ENCODE measurements at places on chromosomes 2 and 18.

- DNase-seq: no peak
These were observed 152.9 kb downstream of the LPIN1 start for GRCh38 chr2:11899264-11899818.

DNA sequence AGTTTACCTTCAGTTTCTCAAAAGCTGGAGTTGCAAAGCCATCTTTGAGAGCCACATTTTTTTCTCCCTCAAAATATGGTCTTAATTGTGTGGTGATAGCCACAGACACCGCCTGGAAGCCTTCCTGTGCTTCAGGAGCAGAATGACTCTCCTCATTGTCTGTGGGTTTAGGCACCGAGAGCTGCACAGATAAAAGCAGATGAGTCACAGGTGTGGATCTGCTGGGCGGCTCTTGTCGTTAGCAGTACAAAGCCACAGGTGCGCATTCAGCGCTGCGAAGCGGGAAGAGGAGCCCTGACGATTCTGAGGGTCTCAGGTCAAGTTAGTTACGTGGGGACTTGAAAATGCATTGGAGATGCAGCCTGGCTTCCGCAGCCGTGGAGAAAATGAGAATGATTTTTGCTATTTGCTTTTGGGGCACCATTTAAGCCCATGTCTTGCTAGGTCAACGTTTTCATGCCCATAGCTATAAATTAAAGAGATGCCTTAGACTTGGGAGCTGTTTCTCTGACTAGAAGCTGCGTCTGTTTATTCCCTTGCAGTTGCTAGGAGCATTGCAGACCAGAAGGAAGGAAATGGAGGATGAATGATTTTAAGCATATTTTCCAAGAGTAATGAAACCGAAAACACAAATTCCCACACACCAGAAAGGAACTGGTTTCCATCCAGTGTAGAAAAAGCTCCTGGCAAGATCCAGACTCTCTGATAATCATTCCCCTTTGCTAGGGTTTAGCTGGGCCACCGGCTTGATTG is 51.5 kb downstream of the KLHL29 start:
- no peak for DNase-seq

GRCh38 chr18:45174629-45175136 is 440.6 kb upstream of the SLC14A2 start:
- no peak for DNase-seq

DNA sequence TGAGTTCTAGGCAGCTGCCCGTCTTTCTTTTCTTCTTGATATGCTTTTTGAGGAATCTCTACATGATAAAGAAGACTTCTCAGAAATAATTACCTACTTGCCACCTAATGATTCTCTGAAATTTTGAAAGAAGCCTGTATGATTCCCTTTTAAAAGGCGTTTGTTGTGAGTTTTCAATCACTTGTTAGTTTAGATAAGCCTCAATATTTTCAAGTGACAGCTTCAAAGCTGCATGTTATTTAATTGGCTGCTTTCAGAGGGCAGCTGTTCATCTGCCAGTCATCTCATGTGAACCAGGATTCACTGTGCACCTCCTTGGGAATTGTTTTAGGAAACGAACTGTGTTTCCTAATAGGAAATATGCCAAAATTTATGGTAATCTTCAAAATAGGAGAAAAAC is 938.1 kb downstream of the CPS1 start:
- DNase-seq: no peak

GRCh38 chr18:64097497-64097896 is 51.4 kb downstream of the LINC00305 start:
- no peak for DNase-seq

DNA sequence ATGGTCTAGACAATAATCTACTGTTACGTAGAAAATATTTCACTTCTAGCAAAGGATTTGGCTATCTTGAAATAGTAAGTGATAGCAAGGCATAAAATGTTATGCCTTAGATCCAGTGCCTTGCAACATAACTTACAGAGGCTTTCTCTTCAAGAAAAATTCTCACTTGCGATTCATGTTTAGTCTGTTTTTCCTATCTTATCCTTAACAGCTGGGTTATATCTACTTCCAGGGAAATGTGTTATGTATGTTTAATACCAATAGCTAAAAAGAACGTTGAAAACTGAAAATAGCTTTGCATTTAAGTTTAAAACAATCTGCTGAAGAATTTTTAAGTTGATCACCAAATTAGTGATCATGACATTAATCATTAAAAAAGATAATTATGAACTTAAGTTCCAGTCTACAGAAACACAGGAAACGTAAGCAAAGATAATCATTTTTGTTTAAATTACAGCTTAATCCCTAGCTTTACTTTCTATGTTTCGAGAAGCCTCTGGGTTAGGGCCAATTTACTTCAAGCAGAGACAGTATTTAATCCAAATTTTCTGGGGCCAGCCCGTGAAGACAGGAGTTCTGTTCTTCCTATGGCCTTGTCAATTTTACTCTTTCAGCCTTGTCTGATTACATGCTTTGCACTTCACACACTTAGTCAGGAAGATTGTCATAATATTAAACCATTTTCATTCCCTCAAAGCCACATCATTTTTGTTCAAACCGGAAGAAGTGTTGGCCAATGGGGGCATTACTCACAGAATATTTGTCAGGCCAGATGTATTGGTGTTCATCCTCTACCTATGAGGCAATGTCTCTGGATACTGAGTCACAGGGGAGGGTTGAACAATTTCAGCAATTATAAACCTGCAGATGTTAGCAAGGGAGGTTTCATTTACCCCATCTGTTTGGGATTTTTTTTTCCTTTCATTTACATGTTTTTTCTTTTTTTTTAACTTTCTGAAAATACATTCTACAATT is 1132.9 kb upstream of the ZEB2 start:
- DNase-seq: no peak

GRCh38 chr2:226767056-226767813 is 32.4 kb downstream of the IRS1 start:
- no peak for DNase-seq

GRCh38 chr2:160715428-160715827 is 221.8 kb upstream of the RBMS1 start:
- no peak for DNase-seq

DNA sequence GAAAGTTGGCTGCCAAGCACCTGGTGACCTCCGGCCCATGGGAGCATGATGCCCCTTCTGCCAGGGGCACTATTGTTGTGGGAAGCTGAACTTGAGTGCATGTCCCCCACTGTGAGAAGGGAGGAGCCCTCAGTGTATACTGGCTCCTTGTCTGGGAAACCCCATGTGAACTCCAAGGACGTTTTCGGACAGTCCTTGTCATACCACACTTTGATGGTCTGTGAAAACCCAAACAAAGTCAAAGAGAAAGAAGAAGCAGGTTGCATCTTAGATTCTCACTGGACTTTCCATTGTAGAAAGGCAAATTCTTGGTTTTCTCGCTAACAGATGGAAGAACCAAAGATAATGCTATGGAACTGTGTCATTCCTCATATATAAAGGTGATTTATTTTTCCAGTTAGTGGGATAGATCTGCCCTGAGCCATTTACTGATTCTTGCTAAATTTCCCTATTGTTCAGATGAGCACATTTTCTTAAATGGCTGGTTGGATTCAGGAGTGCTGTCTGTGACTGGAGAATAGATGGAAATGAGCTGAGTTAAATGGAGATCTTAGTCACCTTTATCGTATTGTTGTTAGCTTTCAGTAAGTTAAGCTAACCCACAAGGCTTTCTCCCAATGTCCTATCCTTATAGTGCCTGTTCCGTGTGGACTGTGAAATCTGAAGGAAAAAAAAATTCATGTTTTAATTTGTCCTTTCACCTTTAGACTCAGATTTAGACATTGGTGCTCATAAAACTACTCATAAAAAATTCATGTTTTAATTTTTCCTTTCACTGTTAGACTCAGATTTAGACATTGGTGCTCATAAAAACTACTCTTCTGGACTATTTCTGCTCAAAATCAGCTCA is 166.6 kb downstream of the ACTR3 start:
- no peak for DNase-seq

DNA sequence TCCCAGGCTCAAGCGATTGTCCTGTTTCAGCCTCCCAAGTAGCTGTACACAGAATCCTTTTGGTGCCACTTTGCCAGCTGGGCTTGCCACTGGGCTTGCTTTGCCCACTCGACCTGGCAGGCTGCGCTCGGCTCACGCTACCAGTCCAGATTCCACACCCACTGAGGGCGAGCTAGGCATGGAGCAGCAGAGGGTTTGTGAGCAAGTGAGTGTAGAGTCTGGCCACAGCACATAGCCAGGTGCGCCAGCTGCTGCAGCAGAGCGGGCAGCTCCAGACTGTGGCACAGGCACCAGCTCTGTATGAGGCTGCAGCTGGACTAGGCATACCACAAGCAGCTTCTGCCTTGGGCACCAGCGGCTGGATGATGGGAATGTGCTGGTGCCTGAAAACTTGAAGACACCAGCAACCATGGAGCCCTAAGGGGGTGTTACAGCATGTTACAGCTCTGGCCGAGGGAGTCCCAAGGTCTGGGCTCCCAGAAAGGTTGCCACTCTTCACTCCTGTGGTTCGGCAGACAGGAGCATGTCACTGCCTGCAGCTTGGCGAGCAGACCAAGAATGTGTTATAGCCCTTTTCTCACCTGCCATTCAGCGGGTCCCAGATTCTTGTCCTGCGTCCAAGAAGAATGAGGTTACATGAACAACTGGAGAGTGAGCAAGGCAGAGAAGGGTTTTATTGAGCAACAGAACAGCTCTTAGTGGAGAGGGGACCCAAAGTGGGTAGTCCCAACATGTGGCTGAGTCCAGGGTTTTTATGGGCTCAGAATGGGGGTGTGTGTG is 12.9 kb downstream of the SMARCAL1 start:
- DNase-seq: no peak

- DNase-seq: no peak
These were observed 4.2 kb upstream of the ESCO1 start for GRCh38 chr18:21604671-21605070.

- no peak for DNase-seq
These were observed 610.5 kb upstream of the LRRTM4 start for GRCh38 chr2:78132391-78133370.

DNA sequence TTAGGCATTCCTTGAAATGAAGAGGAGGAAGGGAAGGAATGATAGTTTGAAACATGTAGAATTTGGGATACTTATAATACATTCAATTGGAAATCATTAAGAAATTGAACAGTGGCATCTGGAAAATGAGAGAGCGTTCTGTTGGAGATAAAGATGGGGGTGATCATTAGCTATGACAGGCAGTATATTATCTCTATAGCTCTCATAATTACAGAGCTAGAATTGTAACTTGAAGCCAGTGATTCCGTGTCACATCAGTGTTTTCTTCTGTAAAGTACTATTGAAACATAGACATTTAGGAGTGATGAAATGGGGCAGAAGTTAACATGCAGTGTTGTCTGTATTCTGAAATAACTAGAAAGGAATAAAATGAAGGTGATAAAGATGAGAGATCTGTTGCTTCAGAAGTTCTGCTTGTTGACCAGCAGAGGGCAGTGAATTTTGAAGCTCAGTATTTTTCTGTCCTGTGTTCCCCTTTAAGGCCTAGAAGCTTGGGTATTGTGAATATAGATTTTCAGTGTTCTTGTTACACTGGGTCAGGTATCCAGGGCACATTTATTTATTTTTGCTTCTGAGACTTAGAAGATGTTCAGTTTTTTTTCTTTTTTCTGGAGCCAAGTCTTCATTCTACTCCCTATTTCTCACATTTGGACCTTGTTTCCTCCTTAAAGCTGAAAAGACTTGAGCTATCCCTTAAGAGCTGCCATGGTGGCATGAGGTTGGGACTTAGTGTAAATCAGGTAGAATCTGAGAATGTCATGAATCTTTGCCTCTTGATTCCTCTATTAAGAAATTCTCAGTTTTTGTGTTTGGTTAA is 157.4 kb downstream of the TAF4B start:
- no peak for DNase-seq

GRCh38 chr2:224929512-224929911 is 112.8 kb downstream of the DOCK10 start:
- DNase-seq: no peak

DNA sequence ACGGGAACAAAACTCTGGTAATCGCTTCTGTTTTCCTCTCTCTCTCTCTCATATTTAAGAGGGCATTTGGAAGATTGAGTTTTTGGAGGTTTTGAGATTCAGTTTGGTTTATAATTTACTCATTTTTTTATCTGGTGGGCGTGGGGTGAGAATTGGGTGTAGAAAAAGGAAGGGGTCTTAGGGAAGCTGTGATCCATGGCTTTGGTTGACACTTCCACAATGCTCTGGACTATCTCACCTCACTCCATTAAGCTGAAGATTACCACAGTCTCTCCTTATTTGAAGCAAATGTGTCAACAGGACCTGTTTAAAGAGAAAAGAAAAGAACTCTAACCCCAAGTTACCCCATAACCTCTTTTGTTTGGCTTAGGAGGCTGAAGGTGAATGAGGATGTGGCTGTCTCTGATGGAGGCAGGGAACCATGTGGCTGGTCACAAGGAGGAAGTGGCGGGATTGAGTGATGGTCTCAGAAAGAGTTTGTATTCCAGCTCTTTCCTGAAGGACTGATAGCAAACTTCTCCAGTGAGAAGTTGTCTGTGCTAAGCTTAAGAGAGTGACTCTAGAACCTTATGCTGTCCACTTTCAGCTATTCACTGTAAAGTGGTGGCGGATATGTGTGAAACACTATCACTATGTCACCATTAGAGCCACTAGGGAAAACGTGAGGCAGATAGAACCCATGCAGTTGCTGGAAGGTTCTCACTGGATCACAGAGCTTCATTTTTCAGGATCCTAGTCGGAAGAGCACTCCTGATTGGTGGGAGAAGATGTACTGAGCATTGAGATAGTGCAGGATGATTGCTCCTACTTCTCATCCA is 934 bp downstream of the ZNF804A start:
- no peak for DNase-seq

GRCh38 chr2:20992201-20992711 is 51.6 kb downstream of the APOB start:
- DNase-seq: peak; percentile 30

GRCh38 chr2:9483107-9483506 is 8.8 kb downstream of the IAH1 start:
- DNase-seq: no peak

- DNase-seq: no peak
These were observed 23.1 kb downstream of the ELP2 start for GRCh38 chr18:36152781-36153180.

GRCh38 chr2:100383954-100384353 is 33.5 kb downstream of the CHST10 start:
- no peak for DNase-seq

DNA sequence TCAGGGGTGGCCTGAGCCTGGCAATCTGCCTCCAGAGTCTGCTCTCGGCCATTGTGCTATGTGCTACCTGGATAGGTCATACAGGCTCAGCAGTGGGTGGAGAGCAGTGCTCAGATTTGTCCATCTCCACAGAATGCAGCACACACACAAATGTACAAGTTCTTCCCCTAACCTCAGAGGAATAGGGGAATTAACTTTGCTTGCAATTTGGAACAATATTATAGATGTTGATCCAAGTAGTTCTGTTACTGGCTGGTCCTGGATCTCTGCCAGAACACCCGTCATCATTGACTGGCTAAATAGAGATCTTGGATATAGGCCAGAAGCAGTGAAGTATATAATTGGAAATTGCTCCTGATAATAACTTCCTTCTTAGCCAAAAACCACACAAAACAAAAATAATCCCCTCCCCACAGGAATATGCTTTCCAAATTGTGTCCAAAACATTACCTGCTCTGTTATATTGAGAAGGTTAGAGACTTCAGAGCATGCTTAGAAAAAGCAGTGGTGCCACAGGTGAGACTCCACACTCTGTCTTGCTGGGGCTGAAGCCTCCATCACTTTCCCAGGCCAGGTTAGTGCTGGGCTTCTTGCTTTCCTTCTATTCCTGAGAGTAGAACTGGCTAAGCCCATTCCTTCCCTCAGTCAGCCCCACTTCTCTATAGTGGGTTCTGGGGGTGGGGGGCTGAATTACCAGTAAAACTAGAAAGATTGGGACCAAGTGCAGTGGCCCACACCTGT is 38.8 kb downstream of the NCAPH start:
- DNase-seq: no peak

GRCh38 chr2:222774941-222775340 is 85.9 kb upstream of the ACSL3 start:
- no peak for DNase-seq

GRCh38 chr2:169343202-169343601 is 19.1 kb downstream of the LRP2 start:
- DNase-seq: no peak

Data from NT2/D1 (cell line).